ENCODE measurements at places on chromosomes 7 and 10.

DNA sequence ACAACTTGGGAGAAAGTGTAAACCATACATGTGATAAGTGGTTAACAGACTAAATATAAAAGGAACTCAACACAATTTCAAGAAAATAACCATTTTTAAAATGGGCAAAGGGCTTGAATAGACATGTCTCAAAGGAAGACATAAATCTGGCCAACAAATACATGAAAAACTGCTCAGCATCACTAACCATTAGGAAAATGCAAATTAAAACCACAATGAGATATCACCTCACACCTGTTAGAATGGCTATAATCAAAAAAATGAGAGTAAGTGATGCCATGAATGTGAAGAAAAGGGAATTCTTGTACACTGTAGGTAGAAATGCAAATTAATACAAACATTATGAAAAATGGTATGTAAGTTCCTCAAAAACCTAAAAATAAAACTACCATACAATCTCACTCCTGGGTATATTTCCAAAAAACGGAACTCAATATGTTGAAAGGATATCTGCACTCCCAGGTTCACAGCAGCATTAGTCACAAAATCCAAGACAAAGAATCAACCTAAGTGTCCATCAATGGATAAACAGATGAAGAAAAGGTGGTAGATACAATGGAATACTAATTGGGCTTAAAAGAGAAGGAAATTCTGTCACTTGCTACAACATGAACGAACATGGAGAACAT lies 5.6 kb downstream of the SNX13 start:
- no peak for DNase-seq

DNA sequence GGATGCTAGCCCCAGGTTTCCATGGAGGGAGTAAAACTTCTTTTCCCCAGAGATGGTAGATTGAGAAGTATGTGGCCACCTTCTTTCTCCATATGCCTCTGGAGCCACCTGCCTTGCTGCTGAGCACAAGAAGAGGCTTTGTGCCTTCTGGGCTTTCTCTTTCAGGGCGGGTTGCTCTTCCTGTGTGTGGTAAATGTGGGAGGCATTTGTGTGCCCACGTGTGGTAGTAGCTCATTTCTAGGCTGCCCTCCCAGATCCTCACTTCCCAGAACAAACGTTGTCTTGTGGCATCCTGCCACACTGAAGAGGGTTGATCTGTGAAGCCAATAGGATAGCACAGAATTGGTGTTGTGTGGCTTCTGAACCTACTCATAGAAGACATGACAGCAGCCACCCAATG lies 342.0 kb upstream of the PODXL start:
- DNase-seq: no peak

DNA sequence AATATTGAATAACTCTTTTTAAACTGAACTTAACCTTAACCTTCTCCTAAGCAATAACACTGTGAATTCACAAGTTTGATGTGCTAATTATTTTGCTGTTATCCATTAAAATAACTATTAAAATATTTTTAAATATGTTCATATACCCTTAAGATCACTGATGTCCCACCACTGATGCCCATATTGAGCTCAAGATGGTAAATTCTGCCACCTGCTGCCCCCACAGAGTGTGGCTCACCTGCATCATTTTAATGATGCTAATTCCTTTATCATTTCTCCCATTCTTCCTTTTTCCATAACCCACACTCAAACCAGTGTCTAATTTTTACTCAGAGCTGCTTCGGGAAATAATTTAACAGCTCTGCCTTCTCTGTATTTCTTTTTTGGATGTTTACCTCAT lies 82.3 kb upstream of the ARID5B start:
- no peak for DNase-seq

DNA sequence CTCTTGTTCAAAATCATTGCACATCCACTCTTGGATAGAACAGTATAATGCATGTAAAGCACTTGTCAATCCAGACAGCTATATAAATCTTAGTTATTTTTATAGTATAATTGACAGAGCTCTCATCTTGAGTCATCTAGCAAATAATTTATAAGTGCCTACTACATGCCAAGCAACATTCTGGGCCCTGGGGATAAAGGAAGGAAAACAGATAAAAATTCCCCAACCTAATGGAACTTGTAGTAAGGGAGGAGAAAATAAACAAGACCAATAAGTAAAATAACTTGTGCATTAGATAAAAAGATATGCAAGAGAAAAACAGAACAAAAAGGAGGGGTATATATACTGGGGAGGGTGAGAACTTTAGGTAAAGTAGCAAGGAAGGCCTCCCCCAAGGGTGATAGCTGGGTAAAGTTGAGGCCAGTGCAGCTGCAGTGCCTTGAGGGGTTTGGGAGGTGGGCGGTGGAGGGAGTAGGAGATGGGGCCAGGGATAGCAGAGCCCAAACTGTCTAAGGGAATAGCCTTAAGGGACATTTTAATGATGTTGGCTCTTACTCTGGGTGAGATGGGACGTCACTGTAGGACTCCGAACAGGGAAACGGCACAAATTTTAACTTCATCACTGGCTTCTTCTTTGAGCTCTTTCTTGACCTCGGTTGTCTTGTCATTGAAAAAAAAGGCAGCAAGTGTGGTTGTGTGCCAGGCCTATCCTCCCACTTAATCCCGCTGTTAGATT lies 79.3 kb upstream of the SEC61G start:
- DNase-seq: no peak
